NCI-H748 treated with DMSO at 0.1 percent for 48 hours (cell line): ENCODE measurements at places on chromosomes 5 and 9.

- no peak for DNase-seq
Observed at GRCh38 chr5:169025491-169025890, 275.4 kb downstream of the SLIT3 start.

DNA sequence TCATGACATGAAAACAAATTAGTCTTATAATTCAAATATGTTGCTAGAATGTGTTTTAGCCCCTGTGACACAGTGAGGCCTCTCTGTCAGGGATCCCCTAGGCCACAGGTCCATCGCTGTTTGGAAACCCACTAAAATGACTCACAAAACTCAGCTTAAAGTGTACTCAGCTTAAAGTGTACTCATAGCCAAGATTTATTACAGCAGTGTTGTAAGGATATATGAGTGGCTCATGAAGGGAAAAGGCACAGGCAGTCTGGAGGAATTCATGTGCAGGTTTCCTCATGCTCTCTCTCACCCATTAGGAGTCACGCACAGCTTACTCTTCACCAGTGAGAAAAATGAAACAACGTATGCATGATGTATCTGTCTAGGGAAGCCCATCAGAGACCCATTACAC lies 24.4 kb upstream of the TGFBI start:
- DNase-seq = no peak

DNA sequence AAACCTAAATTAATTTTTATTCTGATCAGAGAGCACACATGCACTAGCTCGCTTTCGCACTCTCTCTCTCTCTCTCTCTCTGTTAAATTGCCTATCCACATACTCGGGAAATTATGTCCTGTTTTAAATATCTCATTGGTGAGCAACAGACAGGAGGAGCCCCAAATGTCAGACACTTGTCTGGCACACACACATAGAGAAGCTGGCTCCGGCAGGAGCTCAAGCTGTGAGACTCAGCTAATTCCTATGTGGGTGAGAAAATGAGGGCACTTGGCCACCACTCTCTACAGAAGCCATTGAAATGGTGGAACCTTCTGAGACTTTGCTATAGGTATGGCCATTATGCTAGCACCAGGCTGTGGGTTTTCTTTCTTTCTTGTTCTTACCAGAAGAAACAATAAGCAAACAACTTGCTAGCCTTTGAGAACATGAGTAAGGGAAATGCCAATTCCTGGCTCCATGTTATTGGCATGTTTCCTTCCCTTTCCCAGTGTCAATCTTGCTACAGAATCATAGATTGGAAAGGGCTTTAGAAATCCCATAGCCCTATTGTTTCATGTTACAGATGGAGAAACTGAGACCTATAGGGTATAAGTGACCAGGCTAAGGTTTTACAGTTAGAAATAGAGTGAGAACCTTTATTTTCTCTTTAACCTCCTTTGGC lies 9.0 kb downstream of the RFX3 start:
- DNase-seq = no peak

- no peak for DNase-seq
Observed at GRCh38 chr9:103985077-103985476, 109.0 kb upstream of the SMC2 start.

DNA sequence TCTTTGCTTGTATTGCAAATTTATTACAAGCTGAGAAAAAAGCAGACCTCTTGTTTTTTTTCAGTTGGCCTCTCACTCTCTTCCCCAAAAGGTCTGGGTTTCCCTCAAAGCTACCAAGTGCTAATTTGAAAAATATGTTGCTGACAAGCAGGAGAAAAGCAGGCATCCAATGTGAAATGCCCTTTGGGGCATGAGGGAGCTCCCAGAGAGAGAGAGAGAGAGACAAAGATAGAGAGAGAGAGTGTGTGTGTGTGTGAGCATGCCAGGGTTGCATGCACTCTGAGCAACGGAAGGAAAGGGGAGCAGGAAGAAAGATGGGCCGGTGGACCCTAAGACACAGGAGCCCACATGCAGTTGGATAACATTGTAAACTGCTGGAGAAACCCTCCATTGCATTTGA lies 358.4 kb downstream of the TMEM38B start:
- no peak for DNase-seq
